ENCODE measurements at places on chromosomes 11 and 22. TPM values are rescaled to one million over a fixed set of nuclear protein-coding genes. Genes with fewer than 3 reads are reported as not detected.

DNA sequence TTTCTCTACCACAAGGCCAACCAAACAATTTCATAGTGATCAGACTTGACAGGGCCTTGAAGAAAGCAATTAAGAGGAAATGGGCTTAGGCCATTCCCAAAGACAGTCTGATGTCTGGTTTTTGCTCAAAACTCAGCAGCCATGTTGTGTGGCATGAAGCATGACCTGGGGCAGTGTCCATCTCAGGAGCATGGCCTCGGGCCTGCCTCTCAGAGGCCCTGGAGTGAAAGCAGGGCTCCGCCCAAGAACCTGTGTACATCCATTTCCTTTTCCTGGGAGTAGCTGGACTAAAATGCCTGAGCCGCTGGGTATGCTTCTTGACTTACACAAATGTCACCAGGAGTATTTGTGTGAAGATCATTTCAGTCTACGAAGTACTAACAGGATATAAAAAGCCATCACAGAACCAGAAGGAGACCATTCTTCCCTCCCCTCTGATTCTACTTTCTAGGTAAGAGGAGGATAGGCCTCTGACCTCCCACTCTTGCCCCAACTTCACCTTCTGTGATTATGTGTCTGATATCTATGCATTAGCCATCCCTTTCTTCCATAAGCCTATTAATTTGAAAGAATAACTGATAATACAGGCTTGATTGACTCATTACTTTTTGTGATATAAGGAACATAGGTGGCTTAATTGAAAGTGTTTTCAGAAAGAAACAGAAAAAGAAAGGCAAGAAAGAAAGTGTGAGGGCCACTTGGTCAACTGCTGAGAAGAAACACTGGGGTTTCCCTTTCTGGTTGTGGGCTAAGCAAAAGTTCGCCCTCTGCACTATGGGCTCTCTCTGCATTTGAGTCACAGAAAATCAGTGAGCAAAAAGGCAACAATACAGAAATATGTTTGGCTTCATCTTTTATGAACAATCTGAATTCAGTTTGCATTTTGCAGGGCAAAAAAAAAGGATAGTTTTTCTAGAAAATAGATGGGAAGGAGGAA is 188.6 kb upstream of the MTMR2 start:
- no peak for DNase-seq

GRCh38 chr11:76152741-76153570 is 53.3 kb downstream of the WNT11 start:
- DNase-seq: no peak

DNA sequence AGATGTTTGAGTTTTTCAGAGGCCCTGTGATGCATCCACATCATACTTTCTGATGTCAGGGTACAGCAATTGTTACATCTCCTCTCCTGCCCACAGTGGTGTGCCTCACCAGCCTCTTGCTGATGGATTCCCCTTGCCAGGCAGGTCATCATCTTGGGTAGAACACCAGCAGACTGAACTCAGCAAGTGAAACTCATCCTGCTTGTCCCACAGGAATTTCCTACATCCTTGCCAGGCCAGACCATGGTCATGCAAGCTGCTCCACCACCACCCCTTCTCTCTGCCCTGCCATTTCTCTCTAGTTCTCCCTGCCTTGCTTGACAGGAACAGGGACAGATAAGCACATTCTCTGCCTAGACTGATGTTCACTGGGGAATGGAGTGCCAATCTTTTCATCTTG is 85.9 kb downstream of the PAX6 start:
- DNase-seq: no peak

- DNase-seq: no peak
Observed at GRCh38 chr22:18024276-18024939, at the start of gene MICAL3. TSS of gene MICAL3 (minus strand) at chr22:18024561. CDS start at chr22:17906812, 117,749 bp downstream.

DNA sequence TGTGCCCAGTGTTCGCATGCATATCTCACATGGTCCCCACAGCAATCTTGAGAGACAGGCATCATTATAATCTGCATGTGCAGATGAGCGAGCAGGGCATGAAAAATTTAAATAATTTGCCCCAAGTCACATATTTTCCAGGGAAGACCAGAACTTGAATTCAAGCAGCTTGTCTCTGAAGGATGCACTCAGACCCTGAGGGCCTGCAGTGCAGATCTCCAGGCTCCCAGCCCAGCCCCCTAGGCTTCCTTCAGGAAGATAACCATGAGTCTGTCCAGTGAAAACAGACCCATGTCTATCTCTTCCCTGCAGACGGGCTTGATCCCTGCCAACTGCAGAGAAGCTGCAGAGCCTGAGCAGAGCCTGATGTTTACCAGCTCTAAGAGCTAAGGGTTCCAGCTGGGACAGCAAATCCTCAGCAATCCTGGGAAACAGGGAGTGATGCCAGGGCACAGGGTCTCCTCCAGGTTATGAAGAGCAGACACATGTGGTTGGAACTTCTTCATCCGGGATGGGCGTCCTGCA is 55.1 kb downstream of the NAV2 start:
- no peak for DNase-seq

- DNase-seq: peak; percentile 33
Observed at GRCh38 chr22:35835998-35836691, 118.5 kb downstream of the APOL5 start.

Gene SLC22A12
- not detected for total RNA-seq

Gene CYP2D6
- total RNA-seq: 0.79 TPM
